ENCODE measurements at places on chromosomes 7 and 10.
A peak's percentile ranks its signal among the peaks of the same experiment; 100 is the strongest.

GRCh38 chr7:102842284-102842683 is 70.5 kb upstream of the LRRC17 start:
- DNase-seq, result no peak

- no peak for DNase-seq
Measured at GRCh38 chr10:126504063-126504760, 115.9 kb upstream of the ADAM12 start.

- no peak for DNase-seq
Measured at GRCh38 chr10:49610114-49610457, at the start of gene SLC18A3. Gene SLC18A3 (plus strand): TSS chr10:49610310. CDS start chr10:49610741, 431 bp downstream.

DNA sequence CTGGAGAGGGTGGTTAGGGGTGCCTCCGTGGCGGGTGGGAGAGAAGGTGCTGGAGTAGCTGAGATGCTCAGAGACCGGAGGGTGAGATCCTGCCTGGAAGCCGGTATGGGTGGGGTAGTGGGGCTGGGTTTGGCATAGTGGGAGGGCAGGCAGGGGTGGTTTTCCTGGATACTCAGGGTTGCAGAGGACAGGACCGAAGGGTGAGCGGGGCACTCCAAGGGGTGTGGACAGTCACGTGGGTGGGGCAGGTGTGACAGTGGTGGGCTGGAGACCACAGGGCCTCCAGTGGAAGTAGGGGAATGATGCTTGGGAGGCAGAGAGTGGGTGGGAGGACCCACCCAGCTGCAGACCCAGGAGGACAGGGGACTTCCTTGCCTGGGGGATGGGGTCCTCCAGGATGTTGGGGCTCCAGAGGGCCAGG is 1.9 kb downstream of the SCART1 start:
- no peak for DNase-seq

GRCh38 chr10:79058899-79059841 is 9.6 kb upstream of the ZMIZ1 start:
- DNase-seq, result no peak

DNA sequence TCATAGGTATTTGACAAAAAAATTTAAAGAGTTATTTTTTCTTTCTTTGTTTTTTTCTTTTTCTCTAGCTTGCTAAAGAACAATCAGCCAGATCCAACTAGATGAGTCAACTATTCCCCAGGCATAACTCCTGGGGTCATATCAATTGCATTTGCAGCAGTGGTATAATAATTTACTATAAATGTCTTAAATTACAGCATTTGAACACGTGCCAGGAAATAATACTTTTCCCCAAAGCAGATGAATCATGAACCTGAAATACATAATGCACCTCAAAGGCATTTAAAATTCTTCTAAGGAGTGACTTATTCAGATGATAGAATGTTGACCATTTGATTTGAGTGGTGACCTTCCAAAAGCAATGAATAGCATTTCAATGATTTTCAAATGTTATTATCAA is 190.1 kb downstream of the LRRTM3 start:
- no peak for DNase-seq

- DNase-seq, result no peak
Measured at GRCh38 chr10:65611592-65611991, 1314.2 kb upstream of the LRRTM3 start.

- DNase-seq, result peak; percentile 49
Measured at GRCh38 chr7:23680414-23681405, 711 bp downstream of the FAM221A start.

- no peak for DNase-seq
Measured at GRCh38 chr7:41825927-41826480, 123.1 kb upstream of the INHBA start.

GRCh38 chr10:76736815-76737618 is 900.6 kb downstream of the KCNMA1 start:
- DNase-seq, result no peak

GRCh38 chr7:46841248-46841647 is 740.7 kb downstream of the TNS3 start:
- DNase-seq, result no peak

GRCh38 chr10:71094712-71095390 is 117.5 kb upstream of the UNC5B start:
- no peak for DNase-seq

DNA sequence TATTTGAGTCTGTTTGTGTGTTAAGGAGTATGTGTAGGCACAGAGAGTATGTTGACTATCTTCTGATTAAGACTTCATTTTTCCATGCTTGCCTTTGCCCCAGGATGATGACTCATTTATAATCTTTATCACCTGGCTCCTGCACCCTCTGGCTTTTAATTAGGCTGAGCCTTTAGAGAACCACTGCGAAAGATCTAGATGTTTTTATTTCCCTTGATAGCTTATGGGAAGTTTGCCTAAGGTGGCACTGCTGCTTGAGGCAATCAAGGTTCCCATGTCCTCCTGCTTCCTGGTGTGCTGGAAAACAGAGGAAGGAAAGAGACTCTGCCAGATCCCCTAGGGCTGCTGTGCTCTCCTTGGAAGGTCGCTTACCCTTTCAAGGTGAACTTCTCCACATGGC is 114.6 kb downstream of the ARL4A start:
- DNase-seq, result no peak

- DNase-seq, result no peak
Measured at GRCh38 chr7:92750447-92750839, 85.9 kb downstream of the CDK6 start.

GRCh38 chr10:132691711-132692153 is 94.2 kb downstream of the NKX6-2 start:
- peak; percentile 23 for DNase-seq

GRCh38 chr10:77946084-77946483 is 19.5 kb upstream of the DLG5 start:
- DNase-seq, result no peak

- DNase-seq, result peak; percentile 67
Measured at GRCh38 chr10:92690211-92690914, 608 bp downstream of the HHEX start.

DNA sequence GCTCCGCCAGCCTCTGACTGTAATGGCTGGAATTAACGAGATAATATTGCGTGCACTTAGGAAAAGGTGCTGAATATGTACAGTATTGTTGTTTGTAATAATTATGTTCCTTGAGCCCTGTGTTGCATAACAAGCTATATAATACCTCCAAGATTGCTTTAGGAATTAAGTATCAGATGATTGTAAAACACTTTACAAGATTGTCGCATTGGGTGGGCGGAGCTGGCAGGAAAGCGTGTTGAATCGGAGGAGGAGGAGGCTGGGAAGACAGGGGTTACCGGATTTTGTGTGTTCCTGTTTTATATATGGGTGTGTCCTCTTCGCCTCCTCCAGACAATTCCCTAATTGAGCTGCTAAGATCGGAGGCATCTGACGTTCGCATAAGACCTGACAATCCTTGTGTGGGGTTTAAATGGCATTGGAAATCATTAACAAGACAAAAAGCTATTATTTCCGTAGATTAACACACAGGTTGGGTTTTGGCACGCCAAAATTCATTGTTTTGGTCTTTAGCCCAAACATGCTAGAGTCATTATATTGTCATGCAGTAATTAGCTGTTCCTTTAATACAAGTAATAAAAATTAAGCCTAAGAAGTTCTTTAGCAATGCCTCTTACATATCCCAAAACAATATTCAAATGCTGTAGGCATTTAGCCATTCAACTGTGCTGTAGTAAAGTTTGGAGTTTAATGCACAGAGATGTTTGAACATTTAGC is 192.9 kb upstream of the SH2B2 start:
- no peak for DNase-seq

GRCh38 chr10:96850113-96850512 is 18.0 kb downstream of the LCOR start:
- DNase-seq, result no peak

- DNase-seq, result no peak
Measured at GRCh38 chr10:119469325-119469707, 73.2 kb downstream of the RGS10 start.

DNA sequence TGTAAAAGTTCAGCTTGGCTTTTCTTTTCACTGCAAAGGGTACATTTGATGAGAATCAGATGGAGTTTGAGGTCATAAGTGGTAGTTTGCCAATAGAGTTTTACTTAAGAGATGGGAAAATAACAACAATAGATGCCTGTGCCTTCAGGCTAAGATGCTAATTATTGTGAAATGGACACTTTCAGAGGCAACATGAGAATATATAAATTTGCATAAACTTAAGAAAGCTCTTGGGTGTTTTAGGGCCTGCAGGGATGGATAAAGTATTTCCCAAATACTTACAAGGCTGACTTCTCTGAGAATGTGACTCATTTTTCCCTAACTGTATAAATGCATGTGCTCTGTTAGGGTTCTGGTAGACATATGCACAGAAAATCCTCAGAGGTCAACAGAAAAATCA is 200.3 kb upstream of the SVIL start:
- DNase-seq, result no peak

- peak; percentile 99 for DNase-seq
Measured at GRCh38 chr7:99408379-99409191, at the start of the genes BUD31 and PDAP1. Gene BUD31 (plus strand): TSS chr7:99408969. CDS start chr7:99411093, 2,124 bp downstream. Gene PDAP1 (minus strand): TSS chr7:99408597. CDS start chr7:99408548, 49 bp downstream.

- DNase-seq, result no peak
Measured at GRCh38 chr7:93432130-93432529, 142.4 kb downstream of the CALCR start.

GRCh38 chr7:11343818-11344413 is 370.2 kb downstream of the PHF14 start:
- no peak for DNase-seq

GRCh38 chr10:23158370-23158769 is 33.7 kb upstream of the PTF1A start:
- DNase-seq, result no peak

DNA sequence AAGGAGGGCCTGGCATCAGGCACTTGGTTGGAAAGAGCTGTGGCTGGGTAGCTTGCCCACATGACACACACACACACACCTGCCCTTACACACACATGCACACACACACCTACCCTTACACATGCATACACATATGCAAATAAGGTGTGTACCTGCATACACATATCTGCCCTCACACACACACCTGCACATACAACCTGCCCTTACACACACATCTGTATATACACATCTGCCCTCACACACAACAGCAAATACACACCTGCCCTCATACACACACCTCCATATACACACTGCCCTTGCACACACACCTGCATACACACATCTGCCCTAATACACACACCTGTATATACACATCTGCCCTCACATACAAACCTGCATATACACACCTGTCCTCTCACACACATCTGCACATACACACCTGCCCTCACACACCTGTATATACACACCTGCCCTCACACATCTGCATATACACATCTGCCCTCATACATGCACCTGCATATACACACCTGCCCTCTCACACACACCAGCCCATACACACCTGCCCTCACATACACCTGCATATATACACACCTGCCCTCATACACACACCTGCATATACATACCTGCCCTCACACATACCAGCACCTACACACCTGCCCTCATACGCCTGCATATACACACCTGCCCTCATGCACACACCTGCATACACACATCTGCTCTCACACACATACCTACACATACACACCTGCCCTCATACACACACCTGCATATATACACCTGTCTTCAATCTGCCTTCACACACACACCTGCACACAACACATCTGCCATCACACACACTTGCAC is 82.9 kb downstream of the GRID1 start:
- no peak for DNase-seq

DNA sequence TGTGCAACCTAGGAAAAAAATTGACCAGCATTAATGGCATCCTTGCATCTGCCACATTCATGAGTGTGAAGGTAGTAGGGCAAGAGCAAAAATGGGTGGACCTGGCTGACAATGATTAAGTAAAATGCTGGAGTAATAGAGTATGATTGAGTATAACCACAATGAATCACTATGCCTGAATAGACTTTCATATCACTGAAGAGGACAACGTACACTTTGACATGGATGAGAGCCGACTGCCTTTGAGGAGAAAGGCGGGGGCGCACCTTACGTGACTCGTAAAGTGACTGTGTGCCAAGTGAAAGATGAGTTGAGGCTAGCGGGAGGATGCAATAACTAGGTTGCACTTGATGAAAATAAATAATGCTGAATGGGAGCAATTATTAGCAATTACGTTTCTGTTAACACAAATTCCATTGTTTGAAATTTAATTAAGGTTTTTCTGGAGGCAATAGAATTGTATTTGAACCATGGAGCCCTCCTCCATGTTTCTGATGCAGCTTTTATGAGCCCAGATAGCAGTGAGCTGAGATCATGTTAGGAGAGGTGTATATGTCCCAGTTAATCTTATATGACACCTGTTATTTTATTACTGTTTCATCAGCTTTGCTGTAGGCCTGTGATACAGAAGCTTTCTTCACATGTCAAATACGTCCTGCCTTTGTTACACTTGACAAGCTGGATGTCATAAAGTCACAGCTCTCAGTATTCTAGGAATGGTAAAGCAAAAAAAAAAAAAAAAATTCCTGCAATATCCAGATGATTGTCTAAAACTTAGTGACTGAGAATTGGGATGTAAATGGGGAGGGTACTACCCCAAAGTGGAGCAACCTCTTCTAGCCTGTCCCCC is 596.5 kb downstream of the NXPH1 start:
- no peak for DNase-seq

GRCh38 chr10:92432596-92432995 is 141.3 kb downstream of the IDE start:
- no peak for DNase-seq

- DNase-seq, result no peak
Measured at GRCh38 chr10:18340496-18341051, 200.3 kb downstream of the CACNB2 start.

DNA sequence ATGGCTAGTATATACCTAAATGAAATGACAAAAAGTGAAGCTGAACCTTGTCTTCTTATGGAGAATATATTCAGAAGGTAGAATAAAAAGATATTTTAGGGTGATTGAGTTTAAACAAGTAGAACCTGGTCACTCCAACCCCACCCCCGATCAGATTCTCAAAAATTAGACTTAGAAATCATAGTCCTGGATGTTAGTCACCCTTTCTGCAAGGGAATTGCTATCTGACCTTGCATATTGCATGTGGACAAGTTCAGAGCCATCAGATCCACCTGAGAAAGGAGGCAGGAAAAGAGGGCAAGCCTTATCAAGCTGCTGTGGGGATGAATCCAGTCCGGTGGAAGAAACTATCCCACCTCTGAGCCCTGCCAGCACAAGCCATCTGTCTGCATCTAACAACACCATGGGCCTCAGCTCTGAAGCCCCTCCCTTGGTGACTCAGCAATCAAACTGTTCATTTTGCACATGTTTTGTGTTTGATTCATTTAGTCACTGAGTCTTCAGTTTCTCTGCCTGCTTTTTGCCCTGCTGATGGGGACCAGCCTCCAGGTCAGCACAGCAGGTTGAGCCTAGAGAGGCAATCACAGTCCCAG is 727.3 kb downstream of the AUTS2 start:
- no peak for DNase-seq

DNA sequence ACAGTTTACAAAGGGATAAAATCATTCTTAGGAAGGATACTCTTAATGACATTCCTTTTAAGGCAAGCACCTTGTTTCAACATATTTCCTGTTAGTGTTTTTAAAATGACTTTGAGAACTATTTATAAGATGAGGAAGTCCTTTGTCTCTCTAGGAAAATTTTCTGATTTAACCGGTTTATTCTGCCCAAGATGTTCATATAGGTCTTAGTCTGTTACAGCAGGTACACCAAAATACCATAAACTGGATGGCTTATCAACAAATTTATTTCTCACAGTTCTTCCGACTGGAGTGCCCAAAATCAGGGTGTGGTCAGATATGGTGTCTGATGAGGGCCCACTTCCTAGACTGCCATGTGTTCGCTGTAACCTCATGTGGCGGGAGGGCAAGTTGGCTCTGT is 77.9 kb downstream of the GSAP start:
- no peak for DNase-seq
